ENCODE measurements at places on chromosomes 1 and 21. TPM values are rescaled to one million over a fixed set of nuclear protein-coding genes. Genes with fewer than 3 reads are reported as not detected.

DNA sequence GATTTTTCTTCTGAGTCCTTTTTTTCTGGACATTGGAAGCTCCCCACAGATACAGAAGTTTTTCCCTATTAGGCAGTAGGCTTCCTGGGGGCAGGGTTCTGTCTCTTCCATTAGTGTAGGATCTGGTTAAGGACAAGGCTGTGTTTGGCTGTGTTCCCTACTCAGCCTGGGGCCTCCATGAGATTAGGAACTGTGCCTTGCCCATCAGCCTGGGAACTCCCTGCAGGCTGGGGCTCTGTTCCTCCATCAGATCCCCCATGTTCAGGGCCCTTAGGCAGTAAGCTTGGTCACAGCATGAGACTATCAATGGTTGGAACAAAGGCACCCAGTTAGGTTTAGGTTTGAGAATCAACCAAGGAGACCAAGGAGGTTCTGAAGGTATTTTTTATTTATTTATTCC, 22.7 kb downstream of the NAV1 start:
- no peaks in the 10 kb centered on the region for H3K27me3 ChIP-seq
- H3K27ac ChIP-seq: no peak overlapping the region
- H3K4me3 ChIP-seq: no peak overlapping the region
- no peak for DNase-seq

GRCh38 chr1:147083919-147084272, 88.4 kb downstream of the PRKAB2 start:
- H3K4me3 ChIP-seq: no peak overlapping the region
- H3K27me3 ChIP-seq: peaks cover 8% of the 10 kb centered on the region
- no peaks in the 10 kb centered on the region for H3K36me3 ChIP-seq
- no peaks in the 10 kb centered on the region for H3K4me1 ChIP-seq
- DNase-seq: no peak

KRTAP12-2 gene
- total RNA-seq: not detected

C1QA gene
- 0.91 TPM for total RNA-seq

Measured in HCT116 (cell line).